Naive thymus-derived CD4-positive, alpha-beta T cell (primary cell): ENCODE measurements at places on chromosomes 16 and 17.

GRCh38 chr16:72908362-72909167, 139.4 kb downstream of the ZFHX3 start:
- DNase-seq, result no peak
- H3K27ac ChIP-seq, result no peak overlapping the region
- no peaks in the 10 kb centered on the region for H3K36me3 ChIP-seq
- no peak overlapping the region for H3K4me3 ChIP-seq

DNA sequence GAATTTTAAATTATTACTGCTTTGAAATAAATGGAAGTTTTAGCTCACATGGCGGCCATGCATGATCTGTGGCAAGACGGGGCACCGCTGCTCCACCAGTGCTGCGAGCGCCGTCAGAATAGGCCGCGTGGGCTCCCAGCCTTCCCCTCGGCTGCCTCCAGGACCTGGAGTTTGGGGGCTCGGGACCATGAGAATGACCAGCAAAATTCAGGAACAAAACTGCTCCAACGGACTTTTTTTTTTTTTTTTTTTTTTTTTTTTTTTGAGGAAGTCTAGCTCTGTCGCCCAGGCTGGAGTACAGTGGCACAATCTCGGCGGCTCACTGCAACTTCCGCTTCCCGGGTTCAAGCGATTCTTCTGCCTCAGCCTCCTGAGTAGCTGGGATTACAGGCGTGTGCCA, 38.3 kb upstream of the AKAP1 start:
- H3K27ac ChIP-seq, result no peak overlapping the region
- no peak for DNase-seq
- H3K4me3 ChIP-seq, result no peak overlapping the region
- H3K4me1 ChIP-seq, result peaks cover 9% of the 10 kb centered on the region
- H3K36me3 ChIP-seq, result no peaks in the 10 kb centered on the region
- H3K27me3 ChIP-seq, result peaks cover 7% of the 10 kb centered on the region

- no peak overlapping the region for H3K27ac ChIP-seq
- H3K4me1 ChIP-seq, result no peaks in the 10 kb centered on the region
- no peaks in the 10 kb centered on the region for H3K27me3 ChIP-seq
- no peak overlapping the region for H3K4me3 ChIP-seq
These were observed 355.0 kb downstream of the GRIN2A start for GRCh38 chr16:9827062-9827752.

DNA sequence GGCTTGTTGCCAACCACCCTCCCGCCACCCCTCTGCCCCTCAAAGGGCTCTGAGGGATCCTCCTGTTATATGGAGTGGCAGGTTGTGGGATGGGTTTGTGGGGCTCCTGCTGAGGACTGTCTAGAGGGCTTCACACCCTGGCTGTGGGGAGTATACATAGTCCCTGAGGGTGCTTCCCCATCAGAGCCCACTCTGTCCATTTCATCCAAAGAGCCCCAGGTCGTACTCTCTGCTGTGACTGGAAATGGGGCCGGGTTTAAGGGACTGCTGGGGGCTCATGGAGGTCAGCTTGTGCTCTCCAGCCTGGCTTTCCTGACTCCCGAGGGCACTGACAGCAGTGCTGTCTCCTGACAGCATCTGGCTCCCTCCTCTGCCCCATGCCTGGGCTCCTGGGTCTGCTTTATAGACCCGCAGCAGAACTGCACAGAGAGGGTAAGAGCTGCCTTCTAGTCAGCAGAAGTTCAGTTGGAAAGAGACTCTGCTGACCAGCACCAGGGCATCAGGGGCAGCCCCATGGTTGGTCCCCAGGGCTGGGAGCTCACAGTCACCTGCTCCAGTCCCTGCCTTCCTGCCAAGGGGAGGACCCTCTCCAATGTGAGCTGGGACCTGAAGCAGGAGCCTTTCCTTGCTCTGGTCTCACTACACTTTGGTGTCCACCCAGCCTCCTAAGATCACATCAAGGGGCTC, 17.8 kb upstream of the TNS4 start:
- H3K27ac ChIP-seq, result no peak overlapping the region
- H3K4me3 ChIP-seq, result no peak overlapping the region
- no peak for DNase-seq

- no peak overlapping the region for H3K4me3 ChIP-seq
- H3K36me3 ChIP-seq, result no peaks in the 10 kb centered on the region
- no peaks in the 10 kb centered on the region for H3K4me1 ChIP-seq
- DNase-seq, result no peak
- no peaks in the 10 kb centered on the region for H3K27me3 ChIP-seq
These were observed 21.5 kb downstream of the ABCA10 start for GRCh38 chr17:69207151-69207550.
